Activated CD4-positive, alpha-beta T cell treated with anti-CD3 and anti-CD28 coated beads, Interleukin-2, amount 10 ng/mL, durations not matched to agents 7 days and 5 days (primary cell): ENCODE measurements at places on chromosomes 13 and 19.

DNA sequence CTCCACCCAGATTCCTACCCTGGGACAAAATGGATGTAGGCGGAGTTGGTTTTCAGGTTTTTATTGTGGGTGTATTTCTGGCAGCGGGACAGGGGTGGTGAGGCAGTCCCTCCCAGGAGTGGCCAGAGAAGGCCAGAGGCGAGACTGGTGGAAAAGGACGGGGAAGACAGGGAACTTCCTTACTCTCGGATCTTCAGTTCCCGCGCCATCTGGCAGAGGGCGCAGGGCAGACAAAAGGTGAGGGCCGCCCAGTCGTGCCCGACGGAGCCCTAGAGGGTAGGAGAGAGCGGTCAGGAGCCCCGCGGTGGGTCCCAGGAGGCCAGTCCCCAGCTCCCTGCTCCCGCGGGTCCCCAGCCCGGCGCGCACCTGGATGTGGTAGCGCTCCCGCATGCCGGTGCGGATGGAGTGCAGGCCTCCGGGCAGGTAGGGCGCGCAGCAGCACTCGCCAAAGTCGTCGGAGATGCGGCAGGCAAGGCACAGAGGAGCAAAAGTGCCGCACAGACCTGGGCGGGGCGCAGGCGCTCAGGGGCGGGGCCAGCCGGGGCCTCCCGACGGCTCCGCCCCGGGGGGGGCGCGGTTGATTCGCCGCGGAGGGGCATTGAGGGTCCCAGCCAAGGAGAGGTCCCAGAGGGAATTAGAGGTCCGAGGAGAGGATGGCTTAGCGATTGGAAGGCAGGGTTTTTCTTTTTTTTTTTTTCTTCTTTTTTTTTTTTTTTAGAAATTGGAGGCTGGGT lies 3.0 kb downstream of the CNFN start:
- DNase-seq: peak; percentile 70

DNA sequence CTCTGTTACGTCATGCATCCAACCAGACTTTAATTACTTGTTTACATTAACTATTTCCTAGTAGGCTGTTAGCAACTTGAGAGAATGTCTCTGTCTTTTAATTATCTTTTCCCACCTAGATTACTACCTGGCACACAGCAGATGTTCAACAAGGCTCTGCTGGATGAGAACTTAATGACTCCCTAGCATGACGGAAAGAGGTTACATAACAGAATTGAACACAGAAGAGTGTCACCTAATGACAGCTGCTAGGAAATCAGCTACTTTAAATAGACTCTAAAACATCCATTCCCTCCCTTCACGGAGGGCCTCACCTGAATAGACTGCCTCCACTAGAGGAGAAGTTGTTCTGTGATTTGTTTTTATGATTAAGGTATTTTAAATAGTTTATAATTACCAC lies 110.8 kb downstream of the TEX29 start:
- no peak for DNase-seq

GRCh38 chr19:6413721-6414643 lies 10.6 kb downstream of the KHSRP start:
- DNase-seq: no peak

DNA sequence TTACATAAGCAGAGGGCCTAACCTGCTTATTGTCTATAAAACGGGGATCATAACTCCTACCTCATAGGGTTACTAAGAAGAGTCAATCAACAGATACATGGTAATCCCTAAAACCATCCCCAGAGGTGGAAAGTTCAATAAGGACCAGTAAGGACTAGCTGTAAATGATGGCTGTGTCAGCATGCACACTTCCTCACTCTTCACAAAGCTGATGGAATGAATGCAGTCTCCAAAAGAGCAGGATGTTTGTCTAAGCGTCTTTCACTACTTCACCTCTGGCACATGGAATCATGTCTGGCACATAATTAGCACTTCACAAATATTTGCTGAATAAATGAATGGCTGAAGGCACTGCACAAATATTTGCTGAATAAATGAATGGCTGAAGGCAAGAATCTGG lies 134.2 kb downstream of the MIPEP start:
- DNase-seq: no peak

DNA sequence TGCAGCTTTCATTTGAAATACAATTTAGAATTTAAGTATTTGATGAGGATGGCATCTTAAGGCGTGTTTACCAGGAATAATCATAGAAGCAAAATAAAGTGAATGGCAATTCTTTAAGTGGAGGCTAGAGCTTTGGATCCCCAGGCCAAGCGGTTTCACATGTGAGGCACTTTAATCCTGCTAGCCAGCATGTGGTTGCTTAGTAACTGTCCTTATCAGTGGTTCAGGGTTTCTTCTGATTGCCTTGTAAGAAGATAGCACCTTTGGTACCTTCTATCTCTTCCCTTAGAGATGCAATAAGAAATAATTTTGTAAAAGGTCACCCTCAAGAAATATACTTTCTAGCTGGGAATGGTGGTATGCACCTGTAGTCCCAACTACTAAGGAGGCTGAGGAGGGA lies 38.9 kb upstream of the SERP2 start:
- no peak for DNase-seq

DNA sequence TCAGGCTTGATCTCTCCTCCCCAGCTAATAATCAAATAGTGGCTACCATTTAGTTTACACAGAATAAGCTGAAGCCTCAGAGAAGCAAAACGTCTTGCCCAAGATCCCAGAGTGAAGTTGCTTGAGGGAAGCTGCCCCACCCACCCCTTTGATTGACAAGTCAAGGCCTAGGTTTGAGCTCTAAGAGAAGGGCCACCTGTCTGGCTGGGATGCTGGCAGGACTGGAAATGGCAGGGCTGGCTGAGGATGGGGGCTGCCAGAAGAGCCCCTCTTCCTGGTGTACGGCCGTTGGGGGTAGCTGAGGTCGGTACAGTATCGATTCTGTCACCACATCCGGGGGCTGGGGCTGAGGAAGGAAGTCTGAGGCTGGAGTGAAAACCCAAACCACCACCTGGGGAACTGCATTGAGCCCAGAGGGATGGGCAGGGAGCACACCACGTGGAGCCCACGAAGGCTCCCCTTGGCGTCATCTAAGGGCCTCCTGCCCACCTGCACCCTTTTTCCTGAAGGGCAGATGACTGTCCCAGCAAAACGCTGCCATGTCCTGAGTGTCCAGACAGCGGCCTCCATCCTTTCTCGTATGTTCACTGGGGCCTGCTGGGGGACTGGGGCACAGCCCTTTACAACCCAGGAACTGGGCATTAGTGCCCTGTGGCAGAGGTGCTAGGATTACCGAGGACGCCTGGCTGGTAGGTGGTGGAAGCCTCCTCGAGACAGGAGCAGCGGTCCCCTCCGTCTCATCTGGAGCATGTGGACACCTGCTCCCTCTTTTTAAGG lies 1.4 kb upstream of the PRKD2 start:
- DNase-seq: peak; percentile 80
